ENCODE measurements at places on chromosomes 7 and 10. TPM values are rescaled to one million over a fixed set of nuclear protein-coding genes. Genes with fewer than 3 reads are reported as not detected.

DNA sequence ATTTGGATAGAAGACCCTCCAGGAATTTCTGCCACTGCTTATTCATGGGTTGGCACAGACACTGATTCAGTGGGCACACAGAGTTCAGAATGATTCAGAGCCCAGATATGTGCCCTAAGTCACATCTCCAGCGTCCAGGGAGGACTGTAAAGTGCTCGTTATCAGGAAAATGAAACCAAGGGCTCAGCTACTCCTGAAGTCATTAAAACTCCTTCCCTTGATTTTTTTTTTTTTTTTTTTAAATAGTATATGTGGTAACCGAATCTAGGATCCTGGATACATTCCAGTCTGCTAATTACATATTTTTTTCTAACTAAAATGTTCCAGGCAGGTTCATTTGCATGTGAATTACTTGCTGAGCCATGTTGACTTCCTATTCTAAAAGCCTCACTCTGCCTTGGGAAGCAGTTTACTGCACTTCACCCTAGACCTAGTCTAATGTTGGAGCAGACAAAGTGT lies 34.7 kb downstream of the MET start:
- no peaks in the 10 kb centered on the region for H3K27me3 ChIP-seq
- no peaks in the 10 kb centered on the region for H3K4me1 ChIP-seq
- no peak overlapping the region for H3K4me3 ChIP-seq
- DNase-seq: no peak

DNA sequence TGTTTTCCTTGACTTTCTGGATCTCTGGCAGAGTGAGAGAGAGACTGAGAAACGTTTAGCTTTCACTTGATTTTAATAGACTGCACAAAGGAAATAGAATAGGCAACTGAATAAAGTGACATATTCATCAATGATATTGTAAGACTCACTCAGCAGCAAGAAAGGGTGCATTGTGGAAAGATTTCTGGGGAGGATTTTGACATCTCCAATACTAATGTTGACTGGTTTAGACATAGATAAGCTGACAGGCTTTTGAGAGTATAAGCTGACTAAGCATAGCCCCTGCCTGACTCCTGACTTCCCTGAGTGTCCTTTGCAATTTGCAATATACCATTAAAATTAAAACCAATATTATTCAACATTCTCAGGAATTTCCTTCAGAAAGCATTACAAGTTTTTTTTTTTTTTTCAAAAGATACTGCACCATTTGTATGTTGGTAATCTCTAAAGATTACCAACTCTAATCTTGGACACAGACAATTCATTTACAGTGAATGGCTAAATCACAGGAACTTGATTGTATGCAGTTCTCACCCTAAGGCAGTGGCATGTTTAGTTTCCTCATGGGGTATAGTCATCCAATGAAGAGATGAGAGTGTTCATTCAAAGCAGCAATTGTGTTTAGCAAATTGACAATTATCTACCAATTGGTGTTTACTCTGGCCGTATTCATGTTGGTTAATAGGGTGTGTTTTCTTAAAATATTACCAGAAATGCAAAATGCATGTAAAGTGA lies 325.6 kb downstream of the SORCS3 start:
- no peaks in the 10 kb centered on the region for H3K36me3 ChIP-seq
- no peaks in the 10 kb centered on the region for H3K4me1 ChIP-seq
- H3K27me3 ChIP-seq: no peaks in the 10 kb centered on the region
- DNase-seq: no peak
- no peak overlapping the region for H3K4me3 ChIP-seq

DNA sequence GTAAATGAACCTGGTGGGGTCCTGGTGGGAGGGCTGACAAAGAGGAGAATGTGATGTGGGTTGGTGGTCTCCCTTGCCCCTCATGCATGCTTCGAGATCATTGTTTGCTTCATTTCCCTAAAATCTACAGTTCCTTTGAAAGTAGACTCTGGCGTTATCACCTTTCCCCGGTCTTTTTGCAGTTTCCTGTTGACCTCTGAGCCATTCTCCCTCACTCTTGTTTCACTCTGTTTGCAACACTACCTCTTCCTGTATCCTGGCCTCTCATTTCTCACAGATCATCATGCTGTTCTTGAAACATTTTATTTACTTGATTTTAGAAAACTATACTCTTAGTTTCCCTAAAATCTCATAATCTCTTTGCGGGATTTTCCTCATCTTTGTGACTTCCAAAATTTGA lies 179.8 kb downstream of the WNT2 start:
- no peak overlapping the region for H3K27ac ChIP-seq
- no peaks in the 10 kb centered on the region for H3K36me3 ChIP-seq
- no peaks in the 10 kb centered on the region for H3K4me1 ChIP-seq
- no peaks in the 10 kb centered on the region for H3K27me3 ChIP-seq
- no peak for DNase-seq
- no peak overlapping the region for H3K4me3 ChIP-seq

GRCh38 chr10:33900596-33900995 lies 566.1 kb upstream of the NRP1 start:
- peak overlapping the region; percentile 71 for H3K27ac ChIP-seq
- DNase-seq: no peak
- H3K4me1 ChIP-seq: peaks cover 10% of the 10 kb centered on the region
- no peaks in the 10 kb centered on the region for H3K27me3 ChIP-seq

DNA sequence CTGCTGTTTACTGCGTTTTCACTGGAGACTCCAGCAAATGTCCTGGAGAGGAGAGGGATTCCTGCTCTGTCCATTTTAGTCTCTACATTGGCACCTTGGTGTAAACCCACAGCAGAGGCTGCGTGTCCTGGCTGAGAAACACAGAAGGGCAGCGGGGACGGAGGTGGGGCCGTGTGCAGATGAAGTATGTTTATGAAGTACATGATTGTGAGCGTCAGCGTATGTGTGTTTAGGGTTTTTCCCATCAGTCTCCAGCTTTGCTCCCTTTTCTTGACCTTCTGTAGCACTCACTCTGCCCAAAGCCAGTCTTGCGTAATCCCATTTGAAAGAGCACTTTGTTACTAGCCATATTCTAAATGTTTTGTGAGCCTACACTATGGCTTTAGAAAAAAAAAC lies 750.7 kb upstream of the SORCS1 start:
- no peak for DNase-seq
- no peak overlapping the region for H3K27ac ChIP-seq
- no peaks in the 10 kb centered on the region for H3K4me1 ChIP-seq
- peak overlapping the region; percentile 49 for H3K4me3 ChIP-seq
- no peaks in the 10 kb centered on the region for H3K27me3 ChIP-seq

GRCh38 chr10:15136129-15137035 lies 32.1 kb downstream of the NMT2 start:
- DNase-seq: no peak
- no peak overlapping the region for H3K27ac ChIP-seq
- H3K27me3 ChIP-seq: no peaks in the 10 kb centered on the region
- H3K4me3 ChIP-seq: no peak overlapping the region
- H3K4me1 ChIP-seq: no peaks in the 10 kb centered on the region

- peaks cover 28% of the 10 kb centered on the region for H3K27me3 ChIP-seq
- DNase-seq: no peak
- H3K4me1 ChIP-seq: no peaks in the 10 kb centered on the region
- H3K27ac ChIP-seq: no peak overlapping the region
Observed at GRCh38 chr10:130999376-131000202, 311.9 kb downstream of the TCERG1L start.

GRCh38 chr10:75230600-75231038 lies 5.1 kb downstream of the COMTD1 start:
- H3K36me3 ChIP-seq: no peaks in the 10 kb centered on the region
- H3K27ac ChIP-seq: no peak overlapping the region
- no peak overlapping the region for H3K4me3 ChIP-seq
- no peaks in the 10 kb centered on the region for H3K27me3 ChIP-seq
- DNase-seq: peak; percentile 86

DNA sequence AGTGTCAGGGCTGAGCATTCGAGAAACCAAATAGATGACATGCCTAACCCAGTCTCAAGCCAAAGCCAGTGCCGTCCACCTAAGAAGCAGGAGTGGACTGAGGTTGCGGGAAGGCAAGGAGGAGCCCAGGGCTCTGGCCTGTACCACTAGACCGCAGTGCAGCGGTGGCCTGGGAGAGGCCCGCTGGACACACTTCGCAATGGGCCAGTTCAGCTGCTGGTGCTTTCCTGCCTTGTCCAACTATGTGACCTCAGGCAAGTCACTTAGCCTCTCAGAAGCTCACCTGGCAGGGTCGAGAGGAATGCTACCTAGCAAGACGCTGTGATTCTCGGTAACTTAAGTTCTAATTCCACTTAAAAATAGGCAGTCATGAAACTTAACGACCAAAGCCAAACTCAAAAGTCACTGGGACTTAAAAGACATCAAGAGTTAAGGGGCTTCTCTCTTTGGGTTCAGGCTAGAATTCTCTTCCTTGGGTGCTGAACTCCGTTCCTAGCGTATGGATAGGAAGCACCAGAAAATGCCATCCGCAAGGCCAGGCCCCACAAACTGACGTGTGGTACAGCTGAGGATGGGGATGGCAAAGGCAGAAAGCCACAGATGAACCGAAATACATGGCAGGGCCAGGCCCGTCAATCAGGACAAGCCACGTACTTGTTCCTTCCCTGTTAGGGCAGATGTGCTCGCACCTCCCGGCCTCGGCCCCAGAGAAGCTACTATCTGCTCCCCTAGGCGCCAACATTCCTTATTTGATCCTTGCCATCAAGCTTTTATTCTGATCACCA lies 34.2 kb downstream of the CTBP2 start:
- no peak overlapping the region for H3K4me3 ChIP-seq
- H3K27ac ChIP-seq: peak overlapping the region; percentile 88
- no peak for DNase-seq

DNA sequence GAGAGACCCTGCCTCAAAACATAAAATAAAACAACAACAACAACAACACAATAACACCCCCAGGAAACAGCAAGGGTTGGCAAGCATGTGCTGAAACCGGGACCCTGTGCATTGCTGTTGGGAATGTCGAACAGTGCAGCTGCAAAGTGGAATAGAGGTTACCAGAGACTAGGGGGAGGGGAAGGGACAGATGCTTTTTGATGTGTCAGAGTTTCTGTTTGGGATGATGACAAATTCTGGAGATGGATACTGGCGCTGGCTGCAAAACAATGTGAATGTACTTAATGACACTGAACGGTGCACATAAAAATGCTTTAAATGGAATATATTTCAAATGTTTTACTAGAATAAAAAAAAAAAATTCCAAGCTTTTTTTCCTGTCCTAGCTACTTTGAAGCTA lies 241.8 kb downstream of the TEX36 start:
- no peaks in the 10 kb centered on the region for H3K4me1 ChIP-seq
- H3K36me3 ChIP-seq: no peaks in the 10 kb centered on the region
- H3K4me3 ChIP-seq: no peak overlapping the region
- no peak for DNase-seq
- H3K27ac ChIP-seq: no peak overlapping the region
- H3K27me3 ChIP-seq: no peaks in the 10 kb centered on the region

- H3K4me3 ChIP-seq: no peak overlapping the region
- H3K36me3 ChIP-seq: no peaks in the 10 kb centered on the region
- H3K4me1 ChIP-seq: no peaks in the 10 kb centered on the region
- H3K27me3 ChIP-seq: no peaks in the 10 kb centered on the region
- no peak for DNase-seq
Observed at GRCh38 chr7:17560966-17561365, 262.5 kb downstream of the AHR start.

GRCh38 chr7:7228472-7228871 lies 46.1 kb downstream of the C1GALT1 start:
- no peak overlapping the region for H3K4me3 ChIP-seq
- H3K27ac ChIP-seq: peak overlapping the region; percentile 10
- DNase-seq: no peak
- no peaks in the 10 kb centered on the region for H3K4me1 ChIP-seq

- H3K4me3 ChIP-seq: no peak overlapping the region
- H3K27ac ChIP-seq: no peak overlapping the region
- DNase-seq: no peak
- no peaks in the 10 kb centered on the region for H3K36me3 ChIP-seq
Observed at GRCh38 chr7:3150027-3150426, 106.4 kb upstream of the CARD11 start.

GRCh38 chr7:116097365-116098009 lies 66.9 kb upstream of the TFEC start:
- H3K4me1 ChIP-seq: no peaks in the 10 kb centered on the region
- no peak overlapping the region for H3K4me3 ChIP-seq
- no peaks in the 10 kb centered on the region for H3K27me3 ChIP-seq
- no peaks in the 10 kb centered on the region for H3K36me3 ChIP-seq
- DNase-seq: no peak

GRCh38 chr10:13001041-13001886 lies at the start of gene CCDC3:
TSS of gene CCDC3 (minus strand) at chr10:13001713. CDS start at chr10:13001570, 143 bp downstream.
- H3K27me3 ChIP-seq: no peaks in the 10 kb centered on the region
- H3K4me3 ChIP-seq: peak within 1 kb of the TSS; percentile 72
- no peaks in the 10 kb centered on the region for H3K36me3 ChIP-seq
- no peaks in the 10 kb centered on the region for H3K4me1 ChIP-seq

DNA sequence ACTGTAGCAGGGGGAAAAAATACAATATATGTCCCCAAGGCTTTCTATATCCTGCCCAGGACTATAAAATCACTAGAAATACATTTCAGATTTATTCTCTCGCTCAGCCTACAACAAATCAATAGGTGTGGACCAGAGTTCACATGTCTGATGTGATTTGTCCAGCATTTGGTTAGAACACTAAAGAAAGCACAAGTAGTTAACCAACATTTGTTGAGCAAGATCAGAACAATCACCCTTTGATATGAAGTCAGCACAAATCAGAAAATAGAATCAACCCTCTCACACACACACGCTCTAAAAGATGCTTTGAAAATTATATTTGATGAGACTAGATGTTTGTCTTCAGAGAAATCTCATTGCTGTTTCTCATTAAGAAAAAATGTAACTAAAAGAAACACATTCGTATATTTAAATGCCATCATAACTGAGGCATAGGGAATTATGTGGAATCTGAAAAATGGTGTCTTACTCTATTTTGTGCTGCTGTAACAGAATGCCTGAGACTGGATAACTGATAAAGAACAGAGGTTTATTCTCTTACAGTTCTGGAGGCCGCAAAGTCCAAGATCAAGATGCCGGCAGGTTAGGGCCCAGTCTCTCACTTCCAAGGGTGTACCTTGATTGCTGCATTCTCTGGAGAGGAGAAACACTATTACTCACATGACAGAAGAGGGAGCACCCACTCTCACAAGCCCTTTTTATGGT lies 10.5 kb downstream of the AKR1D1 start:
- H3K27me3 ChIP-seq: no peaks in the 10 kb centered on the region
- H3K36me3 ChIP-seq: no peaks in the 10 kb centered on the region
- H3K4me1 ChIP-seq: no peaks in the 10 kb centered on the region
- H3K27ac ChIP-seq: no peak overlapping the region

TMEM236 gene
- total RNA-seq: 2.9 TPM

CTAGE4 gene
- 31.5 TPM for total RNA-seq

TRIM74 gene
- total RNA-seq: 0.16 TPM

PLA2G12B gene
- not detected for total RNA-seq

CRYGN gene
- not detected for total RNA-seq

MKX gene
- 1.4 TPM for total RNA-seq

POM121 gene
- 12.3 TPM for total RNA-seq
